ENCODE measurements at places on chromosomes 7 and 10.

DNA sequence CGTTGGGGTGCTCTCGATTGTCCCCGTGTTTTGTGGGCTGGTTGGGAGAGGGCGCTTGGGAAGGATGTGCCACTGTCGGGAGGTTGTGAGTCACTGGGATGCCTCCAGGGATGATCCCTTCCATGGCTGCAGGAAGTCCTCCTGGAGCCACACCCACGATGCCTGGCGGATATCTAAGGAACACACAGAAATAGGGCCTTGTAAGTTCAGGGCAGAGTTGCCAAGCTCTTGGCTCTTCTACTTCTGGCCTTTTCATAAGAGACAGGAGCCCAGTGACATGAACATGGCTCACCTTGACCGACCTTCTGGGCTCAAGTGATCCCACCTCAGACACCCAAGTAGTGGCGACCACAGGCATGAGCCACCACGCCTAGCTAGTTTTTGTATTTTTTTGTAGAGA lies 47.6 kb downstream of the ZRANB1 start:
- DNase-seq = peak; percentile 70

- DNase-seq = no peak
Measured at GRCh38 chr7:30545791-30546555, 41.3 kb upstream of the GGCT start.

DNA sequence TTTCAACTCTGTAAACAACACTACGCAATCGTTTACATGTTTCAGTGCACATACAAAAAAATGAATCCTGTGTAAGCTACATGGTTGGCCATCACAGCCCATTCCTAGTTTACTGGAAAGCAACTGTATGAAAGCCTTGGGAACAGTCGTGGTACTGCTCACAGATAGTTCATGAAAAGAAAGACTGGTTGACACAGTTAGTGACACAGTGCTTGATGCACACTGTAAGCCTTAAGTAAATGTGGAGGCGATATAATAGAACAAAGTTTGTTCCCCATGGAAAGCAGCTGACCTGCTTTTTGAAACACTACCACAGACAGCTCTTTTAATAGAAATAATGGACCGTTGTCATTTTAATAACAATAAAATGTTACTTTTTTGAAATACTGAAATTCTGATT lies 5.1 kb downstream of the CACNA2D1 start:
- no peak for DNase-seq

- DNase-seq = no peak
Measured at GRCh38 chr7:44127161-44127560, 3.8 kb upstream of the POLD2 start.

GRCh38 chr10:103761075-103761920 lies 94.1 kb downstream of the SH3PXD2A start:
- DNase-seq = no peak

GRCh38 chr7:75662579-75663301 lies 76.0 kb downstream of the HIP1 start:
- no peak for DNase-seq

DNA sequence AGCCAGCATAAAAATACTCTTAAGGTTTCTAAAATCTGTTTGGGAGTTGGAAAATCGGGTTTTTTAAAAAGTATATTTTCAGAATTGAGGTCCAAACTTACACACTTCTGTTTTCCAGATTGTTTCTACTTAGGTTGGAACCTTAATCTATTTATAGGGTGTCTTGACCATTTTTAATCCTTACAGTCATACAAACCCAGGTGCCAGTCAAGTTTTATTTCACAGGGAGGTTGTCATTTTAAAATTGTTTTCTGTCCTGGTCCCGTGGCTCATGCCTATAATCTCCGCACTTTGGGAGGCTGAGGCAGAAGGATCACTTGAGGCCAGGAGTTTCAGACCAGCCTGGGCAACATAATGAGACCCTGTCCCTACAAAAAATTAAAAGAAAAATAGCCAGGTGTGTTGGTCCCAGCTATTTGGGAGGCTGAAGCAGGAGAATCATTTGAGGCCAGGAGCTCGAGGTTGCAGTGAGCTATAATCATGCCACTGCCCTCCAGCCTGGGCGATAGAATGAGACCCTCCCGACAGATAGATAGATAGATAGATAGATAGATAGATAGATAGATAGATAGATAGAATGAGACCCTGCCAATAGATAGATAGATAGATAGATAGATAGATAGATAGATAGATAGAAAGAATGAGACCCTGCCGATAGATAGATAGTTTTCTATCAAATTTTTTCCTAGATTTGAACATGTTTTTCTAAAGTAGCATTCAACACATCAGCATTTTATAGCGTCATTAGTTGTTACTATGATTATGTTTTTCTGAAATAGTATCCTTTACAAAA lies 47.3 kb upstream of the NCF1 start:
- no peak for DNase-seq

- DNase-seq = peak; percentile 73
Measured at GRCh38 chr7:67019562-67020390, 23.1 kb downstream of the TYW1 start.

- no peak for DNase-seq
Measured at GRCh38 chr7:99218406-99219184, 10.7 kb upstream of the KPNA7 start.

DNA sequence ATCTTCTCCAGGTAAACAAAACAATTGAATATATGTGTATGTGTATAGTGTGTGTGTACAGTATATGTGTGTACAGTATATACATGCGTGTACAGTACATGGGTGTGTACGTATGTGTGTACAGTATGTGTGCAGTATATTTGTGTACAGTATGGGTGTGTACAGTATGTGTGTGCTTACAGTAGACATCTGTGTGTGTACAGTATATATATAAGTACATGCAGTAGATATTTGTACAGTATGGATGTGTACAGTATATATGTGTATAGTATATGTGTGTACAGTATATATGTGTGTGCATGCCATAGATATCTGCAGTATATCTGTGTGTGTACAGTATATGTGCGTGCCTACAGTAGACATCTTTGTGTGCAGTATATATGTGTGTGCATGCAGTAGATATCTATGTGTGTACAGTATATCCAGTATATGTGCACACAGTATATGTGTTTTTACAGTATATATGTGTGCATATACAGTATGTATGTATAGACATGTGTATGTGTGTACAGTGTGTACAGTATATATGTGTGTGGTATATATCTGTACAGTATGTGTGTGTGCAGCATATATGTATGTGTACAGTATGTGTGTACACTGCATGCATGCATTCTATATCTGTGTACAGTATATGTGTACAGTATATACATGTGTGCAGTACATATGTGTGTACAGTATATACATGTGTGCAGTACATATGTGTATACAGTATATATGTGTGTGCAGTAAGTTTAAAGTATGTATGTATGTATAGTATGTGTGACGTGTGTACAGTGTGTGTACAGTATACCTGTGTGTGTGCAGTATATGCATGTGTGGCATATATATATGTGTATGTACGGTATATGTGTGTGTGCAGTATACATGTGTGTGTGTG lies 37.3 kb upstream of the SLC39A12 start:
- DNase-seq = no peak

DNA sequence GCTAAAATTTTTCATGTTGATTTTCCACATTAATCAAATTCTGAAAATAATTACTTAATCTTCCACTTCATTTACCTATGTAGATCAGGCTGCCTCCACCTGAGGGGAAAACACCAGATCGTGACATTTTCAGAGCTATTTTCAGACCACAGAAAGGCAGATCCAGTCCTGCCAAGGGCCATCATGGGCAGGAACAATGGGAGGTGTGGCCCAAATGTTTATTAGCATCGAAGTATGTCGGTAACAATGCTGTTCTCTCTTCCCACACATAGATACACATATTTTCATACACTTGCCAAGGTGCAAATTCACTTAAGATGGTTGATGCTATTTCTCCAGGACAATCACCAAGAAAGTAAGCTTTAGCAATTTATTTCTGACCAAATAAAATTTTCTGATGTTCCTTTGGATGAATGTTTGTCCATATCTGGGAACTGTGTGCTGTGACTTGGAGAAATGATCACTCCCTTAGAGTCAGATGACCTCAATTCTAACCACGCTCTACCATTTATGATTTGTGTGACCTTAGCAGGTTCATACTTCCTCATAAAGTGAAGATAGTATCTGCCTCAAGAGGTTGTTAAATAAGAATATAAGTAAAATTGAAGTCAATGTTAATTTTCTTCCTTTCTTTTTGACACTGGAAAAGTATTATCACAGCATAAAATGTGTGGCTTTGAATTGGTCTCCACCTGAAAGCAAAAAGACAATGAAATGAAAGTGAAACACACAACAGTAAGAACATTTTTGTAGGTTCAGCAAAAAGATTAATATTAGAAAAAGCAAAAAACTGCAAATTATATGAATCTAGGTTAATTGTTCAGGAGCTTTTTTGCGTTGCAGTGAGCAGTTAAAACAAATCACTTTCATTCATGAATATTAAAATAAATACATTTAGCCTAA lies 310.4 kb upstream of the PHF14 start:
- no peak for DNase-seq

DNA sequence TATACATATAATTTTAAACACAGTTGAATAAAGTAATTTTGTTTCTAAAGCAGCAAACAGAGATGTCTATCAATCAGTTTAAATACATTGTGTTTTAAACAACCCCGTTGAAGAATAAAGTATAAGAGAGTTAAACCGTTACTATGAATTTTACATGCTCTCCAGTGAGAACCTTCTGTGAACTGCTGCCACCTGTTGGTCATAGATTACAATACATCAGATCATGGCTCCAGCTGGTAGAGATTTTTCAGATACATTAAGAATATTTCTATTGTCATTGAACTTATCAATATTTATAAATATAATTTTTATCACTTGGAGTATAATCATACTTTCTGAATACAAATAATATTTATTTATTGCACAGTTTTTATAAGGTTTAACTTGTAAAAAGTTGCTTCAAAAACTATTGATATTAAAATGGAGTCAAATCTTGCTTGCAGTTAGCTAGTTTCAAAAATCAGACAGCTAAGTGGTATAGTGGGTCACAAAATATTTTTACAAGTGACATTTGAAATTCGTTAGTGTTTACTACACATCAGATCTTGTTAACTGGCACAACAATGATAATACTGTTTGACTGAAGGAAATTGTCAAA lies 561.2 kb upstream of the PHF14 start:
- peak; percentile 1 for DNase-seq

DNA sequence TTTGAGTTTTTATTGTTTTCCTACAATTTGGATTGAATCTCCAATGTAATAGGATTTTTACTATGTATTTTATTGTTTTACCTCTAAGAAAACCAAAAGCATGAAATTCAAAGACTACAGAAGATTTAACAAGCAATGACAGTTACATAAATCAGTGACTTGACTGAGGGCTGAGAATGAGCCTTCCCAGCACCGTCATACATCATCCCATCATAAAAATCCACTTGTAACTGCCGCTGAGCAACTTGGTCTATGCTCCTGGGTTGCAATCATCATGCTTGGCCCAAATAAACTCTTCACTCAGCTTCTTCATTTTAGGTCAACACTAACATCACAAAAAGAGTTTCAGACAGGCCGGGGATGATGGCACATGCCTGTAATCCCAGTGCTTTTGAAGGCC lies 13.5 kb downstream of the LARP4B start:
- no peak for DNase-seq

DNA sequence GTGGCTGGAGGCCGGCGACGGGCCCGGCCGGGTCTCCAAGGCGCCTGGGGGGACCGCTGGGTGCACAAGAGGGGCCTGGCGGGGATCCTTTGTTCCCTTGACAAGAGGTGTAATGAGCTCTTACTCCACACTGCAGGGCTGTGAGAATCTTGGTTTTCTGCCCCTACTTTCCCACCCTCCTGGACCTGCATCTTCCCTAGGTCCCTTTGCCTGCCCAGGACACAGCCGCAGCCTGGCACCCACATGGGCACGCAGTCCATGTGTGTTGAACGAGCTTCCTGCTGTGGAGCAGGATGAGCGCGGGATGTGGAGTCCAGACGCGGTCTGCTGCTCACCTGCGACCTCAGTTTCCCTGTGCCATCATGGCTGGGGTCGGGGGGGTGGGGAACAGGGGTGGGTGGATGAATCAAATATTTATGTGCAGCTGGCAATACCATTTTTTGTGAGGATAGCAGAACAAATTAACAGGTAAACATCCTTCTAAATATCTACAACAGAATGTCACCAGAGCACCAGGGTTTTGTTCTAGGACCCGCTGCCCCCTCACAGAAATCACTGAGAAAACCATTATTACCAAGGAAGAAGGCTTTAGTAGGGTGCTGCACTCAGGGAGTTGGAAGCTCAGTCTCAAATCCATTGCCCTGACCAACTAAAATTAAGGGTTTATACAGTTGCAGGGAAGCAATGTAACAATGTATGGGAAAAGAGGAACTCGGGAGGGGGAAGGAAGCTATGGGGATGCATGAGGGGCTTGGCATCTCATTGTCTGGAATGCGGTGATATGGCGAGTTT lies 474 bp upstream of the NSMCE4A start:
- no peak for DNase-seq

DNA sequence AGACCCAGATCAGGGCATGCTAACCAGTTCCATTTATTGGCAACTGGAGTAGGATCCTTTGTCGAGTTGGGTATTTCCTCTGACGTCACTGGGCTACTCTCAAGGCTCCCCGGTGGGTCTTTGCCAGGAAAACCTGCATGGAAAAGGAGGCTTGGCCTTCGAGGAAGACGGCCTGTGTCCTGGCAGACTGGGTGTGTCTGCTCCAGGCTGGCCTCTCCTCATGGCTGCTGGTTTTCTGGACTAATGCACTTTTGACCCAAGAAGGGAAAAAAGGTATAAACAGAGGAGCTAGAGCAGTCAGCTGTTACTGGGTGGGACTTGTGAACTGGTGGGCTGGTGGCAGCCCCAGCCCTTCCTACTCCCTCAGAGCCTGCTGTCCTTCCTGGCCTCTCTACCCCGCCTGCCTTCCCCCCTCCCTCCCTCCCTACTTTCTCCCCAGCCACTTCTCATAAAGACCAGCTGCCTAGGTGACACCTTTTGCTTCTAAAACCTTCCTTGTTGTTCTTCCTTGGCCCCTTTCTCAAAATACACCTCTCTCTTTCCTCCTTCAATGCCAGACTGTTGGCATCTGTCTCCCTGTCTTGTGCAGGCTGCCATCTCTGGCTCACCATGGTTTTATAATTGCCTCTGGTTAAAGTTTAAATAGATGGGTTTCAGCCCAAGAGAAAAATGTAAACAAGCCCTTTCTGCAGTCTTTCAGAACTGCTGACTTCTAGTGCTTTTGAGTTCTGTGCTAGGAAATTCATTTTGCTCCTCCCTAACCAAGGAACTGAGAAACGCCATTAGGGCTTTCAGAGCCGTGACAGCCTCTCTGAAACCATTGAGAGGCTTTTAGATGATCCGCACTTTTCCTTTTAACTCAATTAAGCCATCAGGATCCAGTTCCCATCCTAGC lies 101.8 kb upstream of the MKLN1 start:
- DNase-seq = no peak

- DNase-seq = no peak
Measured at GRCh38 chr7:30114536-30115238, 20.1 kb upstream of the MTURN start.

- DNase-seq = no peak
Measured at GRCh38 chr10:7892146-7892545, 73.8 kb downstream of the TAF3 start.

GRCh38 chr7:101972627-101973026 lies 155.2 kb downstream of the CUX1 start:
- no peak for DNase-seq

GRCh38 chr10:57897611-57898010 lies 370.1 kb downstream of the IPMK start:
- DNase-seq = no peak

- DNase-seq = no peak
Measured at GRCh38 chr7:139966949-139967348, 95.8 kb downstream of the PARP12 start.
